ENCODE measurements at places on chromosomes 1 and 21.

DNA sequence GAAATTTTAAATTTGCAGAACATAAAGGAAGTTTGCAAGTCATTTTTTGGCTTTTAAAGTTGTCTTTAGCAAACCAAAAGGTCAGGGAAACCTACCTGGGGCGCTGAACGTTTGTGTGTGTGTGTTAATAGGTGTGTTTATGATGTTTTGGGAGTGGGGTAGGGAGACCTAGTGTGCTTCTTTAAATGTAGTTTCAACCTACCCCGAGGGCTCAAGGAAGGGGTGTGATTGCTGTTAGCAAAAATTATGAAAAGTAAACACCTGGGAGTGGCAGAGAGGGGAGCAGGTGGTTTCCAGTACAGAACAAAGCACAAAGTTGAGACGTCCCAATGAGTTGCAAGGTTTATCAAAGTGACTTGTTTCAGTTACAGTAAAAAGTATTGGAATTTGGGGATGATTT is 58.7 kb upstream of the WDR26 start:
- no peak for DNase-seq

DNA sequence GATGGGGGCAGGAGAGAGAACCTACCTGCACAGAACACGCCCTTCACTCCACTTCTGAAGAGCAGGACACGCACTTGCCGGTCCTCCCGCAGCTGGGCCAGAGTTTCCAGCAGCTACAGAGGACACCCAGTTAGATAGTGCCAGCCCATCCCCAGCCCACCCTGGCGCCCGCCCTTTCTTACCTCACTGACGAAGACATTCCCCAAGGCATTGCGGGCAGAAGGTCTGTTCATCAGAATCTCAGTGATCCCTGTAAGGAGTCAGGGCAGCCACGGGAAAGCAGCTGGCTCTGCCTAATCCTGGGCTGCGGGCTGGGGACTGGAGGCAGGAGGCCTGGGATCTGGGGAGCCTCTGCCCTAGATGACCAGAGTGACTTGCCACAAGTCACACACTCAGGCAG is 10.0 kb downstream of the ECHDC2 start:
- DNase-seq, result no peak

- no peak for DNase-seq
Measured at GRCh38 chr1:177275736-177276135, 105.0 kb downstream of the BRINP2 start.

DNA sequence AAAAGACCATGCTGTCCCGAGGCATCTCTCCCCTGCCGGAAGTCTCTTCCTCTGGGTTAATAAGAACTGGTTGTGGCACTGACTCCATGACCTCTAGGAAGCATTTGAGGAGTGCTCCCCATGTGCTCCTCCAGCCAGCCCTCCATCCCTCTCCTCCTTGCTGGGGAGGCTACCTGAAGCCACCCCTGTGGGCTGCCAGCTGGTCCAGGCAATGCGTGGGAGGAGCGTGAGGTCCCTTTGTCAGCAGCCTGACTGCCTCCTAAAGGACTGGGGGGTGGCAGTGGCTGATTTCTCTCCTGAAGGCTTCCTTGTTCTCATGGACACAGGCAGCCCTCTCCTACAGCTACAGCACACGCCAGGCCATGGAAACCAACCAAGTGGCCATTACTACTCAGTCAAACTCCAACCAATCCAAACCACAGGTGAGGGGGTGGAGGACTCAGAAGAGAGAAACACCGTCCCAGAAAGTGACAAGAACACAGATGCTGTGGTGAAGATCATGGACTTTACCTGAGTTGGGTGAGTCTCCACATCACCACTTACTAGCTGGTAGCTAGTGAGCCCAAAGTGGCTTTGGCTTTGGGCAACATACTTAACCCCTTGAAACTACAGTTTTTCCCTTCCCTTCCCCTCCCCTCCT is 35.2 kb downstream of the NENF start:
- DNase-seq, result no peak

DNA sequence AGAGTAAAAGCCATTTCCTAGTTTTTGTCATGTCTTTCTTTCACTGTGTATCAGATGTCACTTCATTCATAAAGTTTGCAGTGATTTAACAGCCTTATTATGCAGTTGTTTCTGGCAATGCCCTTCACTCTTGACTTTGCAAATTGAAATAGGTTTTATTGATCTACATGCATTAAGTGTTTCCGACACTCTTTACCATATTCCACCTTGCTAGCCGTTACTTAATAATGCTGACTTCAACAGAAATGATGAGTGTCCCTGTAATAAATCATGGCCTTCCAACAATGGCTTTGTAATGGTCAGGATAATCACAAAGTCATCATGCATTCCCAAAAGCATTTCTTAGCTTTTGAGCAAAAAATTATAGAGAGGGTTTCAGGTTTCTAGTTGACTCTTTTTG is 236.8 kb upstream of the FMN2 start:
- no peak for DNase-seq

DNA sequence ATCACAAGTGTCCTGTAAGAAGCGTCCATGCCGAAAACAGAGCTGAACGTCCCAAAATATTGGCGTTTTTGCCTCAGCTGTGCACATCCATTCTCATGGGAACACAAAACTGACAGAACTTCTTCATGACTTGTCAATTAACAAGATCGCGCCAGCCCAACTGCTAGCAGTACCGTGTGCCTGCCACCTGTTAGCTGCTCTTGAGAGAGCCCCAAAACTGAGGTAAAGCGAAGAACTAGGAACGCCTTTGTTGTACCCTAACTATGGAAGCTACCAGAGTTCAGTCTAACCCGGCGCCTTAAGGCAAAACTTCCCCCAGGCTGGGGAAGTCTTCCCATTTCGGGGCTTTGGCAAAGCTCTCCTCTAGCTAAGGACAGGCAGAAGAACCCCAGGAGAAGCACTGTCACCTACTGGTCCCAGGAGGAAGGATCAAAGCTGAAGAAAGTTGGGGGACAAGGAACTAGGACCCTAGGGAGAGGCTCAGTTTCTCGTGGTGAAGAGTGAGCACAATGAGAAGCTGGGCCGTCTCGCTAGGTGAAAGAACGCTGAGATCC is 719 bp downstream of the EYA3 start:
- no peak for DNase-seq

DNA sequence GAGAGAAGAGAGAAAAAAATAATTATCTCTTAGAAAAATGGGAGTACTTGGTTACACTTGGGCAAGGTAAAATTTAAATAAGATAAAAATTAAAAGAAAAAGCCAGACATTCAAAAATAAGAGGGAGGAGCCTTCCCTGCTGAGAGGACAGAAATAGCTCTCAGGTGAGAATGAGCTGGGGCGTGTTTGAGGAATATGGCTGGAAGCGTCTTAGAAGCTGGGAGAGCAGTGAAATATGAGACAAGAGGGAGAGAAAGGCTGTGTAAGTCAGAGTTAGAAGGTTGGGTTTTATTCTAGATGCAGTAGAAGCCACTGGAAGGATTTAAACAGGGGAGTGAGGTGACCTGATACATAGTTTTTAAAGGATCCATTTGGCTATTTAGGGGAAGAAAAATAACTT is 154.2 kb upstream of the L1TD1 start:
- no peak for DNase-seq

Measured in stimulated activated CD8-positive, alpha-beta memory T cell treated with anti-CD3 and anti-CD28 coated beads, Interleukin-4, amount 100 ng/mL, for 4 hours (primary cell).